A172 (cell line): ENCODE measurements at places on chromosomes 4 and X. TPM values are rescaled to one million over a fixed set of nuclear protein-coding genes. Genes with fewer than 3 reads are reported as not detected.

- no peak for DNase-seq
Observed at GRCh38 chr4:96383349-96383748, 543.5 kb downstream of the PDHA2 start.

The BEND4 gene
- 0.22 and 0.36 TPM in 2 replicates for total RNA-seq

The ITGB1BP2 gene
- total RNA-seq = 1.0 and 1.2 TPM in 2 replicates

The POU3F4 gene
- not detected in 2 replicates for total RNA-seq

DNA sequence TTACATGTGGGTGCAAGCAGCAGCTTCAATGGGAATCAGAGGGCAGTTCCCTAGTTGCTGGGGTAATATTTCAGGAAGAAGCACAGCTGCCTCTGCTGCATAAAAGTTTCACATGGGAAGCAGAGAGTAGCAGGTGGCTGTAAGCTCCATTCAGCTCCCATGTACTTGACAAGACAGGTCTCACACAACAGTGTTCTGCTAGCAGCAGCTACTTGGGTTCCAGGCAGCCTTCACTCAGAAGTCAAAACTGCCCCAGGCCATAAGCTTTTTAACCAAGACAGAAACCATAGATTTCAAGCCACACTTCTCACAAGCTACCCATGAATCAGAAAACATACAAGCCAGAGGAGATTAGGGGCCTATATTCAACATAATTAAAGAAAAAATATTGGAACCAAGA is 41.4 kb upstream of the SPIN2A start:
- DNase-seq = no peak

The FDCSP gene
- total RNA-seq = not detected in 2 replicates

The LUZP4 gene
- not detected in 2 replicates for total RNA-seq

DNA sequence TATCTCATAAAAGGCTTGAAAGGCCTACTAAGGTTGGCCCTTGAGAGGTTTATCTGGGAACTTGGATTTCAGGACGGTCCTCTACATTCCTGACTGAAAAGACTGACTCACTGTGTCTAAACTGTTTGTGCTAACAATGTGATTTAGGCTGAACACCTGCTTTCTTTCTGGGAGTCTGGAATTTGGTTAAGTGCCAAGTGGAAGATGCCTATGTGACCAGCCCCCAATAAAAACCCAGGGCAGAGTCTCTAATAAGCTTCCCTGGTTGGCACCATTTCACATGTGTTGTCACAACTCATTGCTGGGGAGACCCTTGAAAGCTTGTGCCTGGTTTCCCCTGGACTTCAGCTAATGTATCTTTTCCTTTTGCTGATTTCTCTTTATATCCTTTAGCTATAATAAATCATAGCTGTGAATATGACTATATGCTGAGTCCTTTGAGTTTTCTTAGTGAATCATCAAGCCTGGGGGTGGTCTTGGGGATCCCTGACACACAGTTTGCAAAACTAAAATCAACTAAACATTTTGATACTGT is 55.1 kb downstream of the GPR82 start:
- peak; percentile 81 for DNase-seq

The UGT2B10 gene
- not detected in 2 replicates for total RNA-seq

GRCh38 chrX:98731821-98732220 is 1678.3 kb downstream of the PCDH19 start:
- no peak for DNase-seq

The DDX3X gene
- 205 and 219 TPM in 2 replicates for total RNA-seq

The SSX4 gene
- total RNA-seq = not detected in 2 replicates

DNA sequence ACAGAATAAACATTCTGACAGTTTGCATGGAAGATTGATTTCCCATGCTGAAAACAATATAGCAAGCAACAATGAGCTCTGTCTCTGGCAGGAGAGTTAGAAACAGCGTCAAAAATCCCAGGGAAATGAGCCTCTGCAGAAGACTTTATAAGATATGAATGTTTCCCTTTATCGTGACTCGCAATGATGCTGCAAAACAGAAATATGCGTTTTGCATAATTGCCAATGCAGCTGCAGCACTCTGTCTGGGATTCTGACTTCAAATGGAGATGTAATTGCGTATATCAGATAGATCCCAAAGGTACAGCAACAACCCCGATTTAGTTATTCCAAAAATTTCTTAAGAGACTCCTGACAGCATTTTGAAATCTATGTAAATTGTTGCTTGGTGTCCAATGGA is 702.4 kb upstream of the EPHA5 start:
- DNase-seq = no peak
